ENCODE measurements at places on chromosomes 6 and 20.

- peak; percentile 27 for DNase-seq
Observed at GRCh38 chr6:168355716-168356522, 36.3 kb upstream of the DACT2 start.

- peak; percentile 62 for DNase-seq
Observed at GRCh38 chr20:60116128-60116909, 158.1 kb downstream of the CDH26 start.

DNA sequence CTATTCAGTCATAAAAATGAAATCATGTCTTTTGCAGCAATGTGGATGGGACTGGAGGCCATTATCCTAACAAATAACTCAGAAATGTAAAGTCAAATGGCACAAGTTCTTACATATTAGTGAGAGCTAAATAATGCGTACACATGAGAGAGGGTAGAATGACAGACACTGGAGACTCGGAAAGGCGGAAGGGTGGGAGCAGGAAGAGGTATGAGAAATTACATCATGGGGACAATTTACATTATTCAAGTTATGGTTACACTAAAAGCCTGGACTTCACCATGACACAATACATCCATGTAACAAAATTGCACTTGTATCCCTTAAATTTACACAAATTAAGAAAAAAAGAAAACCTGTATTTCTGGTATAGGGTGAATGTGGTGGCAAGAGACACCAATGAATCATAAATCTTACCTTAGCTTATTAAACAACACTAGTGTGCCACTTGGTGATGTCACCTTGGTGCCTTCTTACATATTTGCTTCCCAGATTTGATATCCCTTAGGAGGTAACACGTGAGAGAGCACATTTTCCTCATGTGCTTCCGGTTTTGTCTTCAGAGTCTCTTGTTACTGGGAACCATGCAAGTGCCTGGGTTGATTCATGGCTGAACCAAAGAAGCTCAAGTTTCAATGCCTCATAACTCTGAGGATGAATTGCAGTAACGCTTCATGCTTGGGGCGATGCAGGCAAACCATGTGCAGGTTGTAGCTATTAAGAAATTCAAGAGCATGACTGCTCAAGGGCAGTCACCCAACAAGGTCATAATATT is 84.6 kb downstream of the DCDC2 start:
- DNase-seq, result peak; percentile 94

- no peak for DNase-seq
Observed at GRCh38 chr6:154341871-154342270, 14.7 kb downstream of the IPCEF1 start.

GRCh38 chr6:85015396-85015990 is 251.1 kb upstream of the TBX18 start:
- no peak for DNase-seq

DNA sequence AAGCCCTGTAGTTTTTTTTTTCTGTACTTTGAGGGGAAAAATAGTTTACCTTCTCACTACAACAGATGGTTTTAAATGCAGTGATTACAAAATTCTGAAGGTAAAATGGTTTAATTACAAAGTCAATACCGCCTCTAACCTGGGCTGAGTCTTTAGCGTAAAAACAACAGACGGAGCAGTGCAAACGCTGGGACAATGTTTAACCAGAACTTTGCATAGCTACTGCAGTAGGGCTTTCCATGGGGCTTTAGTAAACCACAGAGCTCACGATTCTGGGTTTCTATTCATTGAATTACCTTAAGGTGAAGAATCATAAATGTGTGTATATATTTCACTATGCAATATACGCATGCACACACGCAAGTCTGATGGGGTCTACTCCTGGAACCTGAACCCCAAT is 77.9 kb downstream of the RFX6 start:
- DNase-seq, result peak; percentile 77

DNA sequence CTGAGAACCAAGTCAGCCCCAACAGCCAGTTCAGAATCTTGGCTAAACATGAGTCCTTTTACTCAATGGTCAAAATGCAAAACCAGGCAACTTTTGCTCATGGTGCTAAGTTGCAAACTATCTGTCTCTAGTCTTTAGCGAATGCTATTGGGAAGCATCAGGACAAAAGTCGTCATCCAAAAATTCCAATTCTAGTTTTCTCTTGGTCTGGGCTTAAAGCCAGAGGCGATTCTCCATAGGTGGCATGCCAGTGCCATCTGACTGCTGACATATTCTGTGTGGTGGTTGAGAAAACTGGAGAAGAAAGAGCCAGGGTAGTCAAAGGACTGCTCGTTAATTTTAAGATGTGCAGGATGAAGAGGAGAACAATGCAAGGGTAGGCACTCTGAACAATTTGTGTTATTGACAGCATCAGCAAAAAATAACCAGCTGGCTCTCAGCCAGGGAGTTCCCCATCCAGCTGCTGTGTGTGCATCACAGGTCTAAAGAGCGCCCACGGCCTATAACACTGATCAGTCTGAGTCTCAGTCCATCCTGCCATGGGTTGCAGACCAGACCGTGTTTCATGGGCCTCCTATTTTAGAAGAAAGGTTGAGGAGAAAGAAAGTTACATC is 313.6 kb downstream of the ALDH8A1 start:
- peak; percentile 40 for DNase-seq

GRCh38 chr6:145895802-145896201 is 68.4 kb downstream of the SHPRH start:
- DNase-seq, result no peak

- DNase-seq, result peak; percentile 37
Observed at GRCh38 chr6:1870932-1871331, 261.2 kb downstream of the FOXC1 start.
